ENCODE measurements at places on chromosomes 12 and 14.

DNA sequence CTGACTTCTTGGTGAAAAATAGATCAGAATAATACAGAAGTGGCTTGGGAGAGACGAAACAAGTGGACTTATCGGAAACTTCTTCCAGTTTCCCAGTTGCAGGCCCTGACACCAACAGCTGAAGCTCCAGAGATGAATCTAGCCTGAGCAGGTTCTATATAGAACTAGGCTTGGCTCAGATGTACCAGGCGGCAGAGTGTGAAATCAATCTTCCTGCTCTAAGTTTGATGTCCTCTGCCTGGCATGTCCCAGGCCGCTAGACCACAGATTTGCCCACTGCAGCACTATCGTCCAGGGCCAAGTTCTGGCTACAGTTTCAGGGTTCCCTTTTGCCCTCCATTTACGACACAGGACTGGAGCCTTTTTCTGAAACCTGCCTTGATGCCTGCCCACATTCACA, 91.3 kb upstream of the PLEKHA5 start:
- no peak for DNase-seq

GRCh38 chr12:57740656-57741412, 2.3 kb upstream of the AGAP2 start:
- DNase-seq: no peak

GRCh38 chr14:28382444-28383190, 384.0 kb upstream of the FOXG1 start:
- peak; percentile 87 for DNase-seq

GRCh38 chr12:15543347-15543746, 221.0 kb downstream of the PTPRO start:
- no peak for DNase-seq

- DNase-seq: no peak
These were observed 343.4 kb upstream of the PRICKLE1 start for GRCh38 chr12:42932936-42933335.

GRCh38 chr12:19129122-19129485, 429 bp upstream of the PLEKHA5 start:
- no peak for DNase-seq

- DNase-seq: no peak
These were observed 23.8 kb downstream of the OAS2 start for GRCh38 chr12:113002155-113002554.

GRCh38 chr12:113778432-113779132, 187.5 kb downstream of the RBM19 start:
- no peak for DNase-seq

DNA sequence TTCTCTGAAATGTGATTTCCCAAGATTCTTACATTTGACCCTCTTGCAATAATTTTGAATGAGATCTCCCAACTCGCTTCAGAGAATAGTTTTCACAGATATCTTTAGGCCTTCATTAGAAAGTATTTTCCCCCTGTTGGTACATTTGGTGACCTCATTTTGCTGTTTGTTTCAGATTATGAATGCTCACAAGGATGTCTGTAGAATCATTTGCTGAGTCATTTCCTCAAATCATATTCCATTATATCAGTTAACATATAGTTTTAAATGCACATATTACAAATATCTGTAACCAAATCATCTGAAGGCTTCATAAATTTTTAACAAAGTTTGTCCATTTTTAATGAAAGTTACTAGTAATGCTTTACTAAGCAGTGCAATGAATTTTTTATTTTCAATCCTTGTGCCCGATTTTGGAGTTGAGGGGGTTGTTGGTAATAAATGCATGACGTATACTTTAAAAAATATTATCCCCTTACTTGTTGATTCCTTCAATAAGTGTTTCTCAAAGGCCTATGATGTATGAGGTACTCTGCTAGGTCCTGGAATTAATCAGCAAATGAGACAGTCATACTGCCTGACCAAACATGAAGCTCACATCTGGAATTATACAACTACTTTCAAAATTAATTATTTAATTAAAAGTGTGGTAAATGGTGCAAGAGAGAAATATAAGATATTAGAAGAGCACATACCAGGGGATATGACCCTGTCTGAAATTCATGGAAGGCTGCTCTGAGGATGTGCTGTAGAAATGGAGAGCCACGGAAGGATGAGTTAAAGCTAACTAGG, 126.9 kb upstream of the RAP1B start:
- peak; percentile 77 for DNase-seq

DNA sequence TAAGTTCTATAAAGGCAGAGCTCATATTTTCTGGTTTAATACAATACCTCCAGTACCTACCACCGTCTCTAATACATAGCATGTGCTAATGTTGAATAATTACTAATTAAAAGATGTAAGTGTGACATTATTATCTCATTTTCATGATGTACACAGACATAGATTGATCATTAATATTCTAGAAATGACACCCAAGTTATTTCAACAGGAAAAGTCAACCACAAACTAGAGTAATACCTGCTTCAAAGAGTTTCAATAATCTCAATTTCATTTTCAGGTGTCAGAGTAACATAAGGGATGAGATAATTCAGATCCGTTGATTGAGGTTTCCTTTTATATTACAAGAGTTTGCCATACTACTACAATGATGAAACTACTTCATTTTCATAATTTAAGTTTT, 388.9 kb downstream of the SOX5 start:
- no peak for DNase-seq

- peak; percentile 7 for DNase-seq
These were observed 516.9 kb downstream of the SLC16A7 start for GRCh38 chr12:60112763-60113162.

DNA sequence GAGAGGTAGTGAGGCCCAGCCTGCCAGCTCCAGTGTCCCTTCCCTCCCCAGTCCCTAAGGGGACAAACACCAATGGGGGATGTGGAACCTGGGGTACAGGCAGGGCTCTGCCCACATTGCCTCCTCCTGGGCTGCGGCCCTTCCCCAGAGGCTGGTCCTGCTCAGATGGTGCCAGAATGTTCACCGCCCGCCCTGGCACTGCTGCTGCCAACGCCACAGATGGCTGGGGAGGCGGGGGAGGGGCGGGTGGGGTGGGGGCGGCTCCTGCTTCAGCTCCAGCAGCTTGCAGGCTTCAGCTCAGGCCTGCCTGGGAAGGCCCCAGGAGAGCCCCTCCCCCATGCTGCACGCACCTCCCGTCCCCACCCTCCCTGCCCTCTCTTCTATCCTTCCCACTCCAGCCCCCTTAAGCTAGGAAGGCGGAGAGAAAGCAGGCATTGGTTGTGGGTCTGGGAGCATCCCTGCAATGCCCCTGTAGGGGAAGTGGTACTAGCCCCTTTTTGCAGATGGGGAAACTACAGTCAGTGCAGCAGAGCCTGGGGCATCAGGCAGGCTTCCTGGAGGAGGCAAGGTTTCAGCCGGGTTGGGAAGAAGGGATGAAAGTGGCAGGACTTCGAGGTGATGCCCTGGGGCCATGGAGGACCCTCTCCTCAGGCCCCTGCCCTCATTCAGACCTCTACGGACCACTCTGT, 2.0 kb upstream of the BEGAIN start:
- no peak for DNase-seq

GRCh38 chr12:88063375-88063774, 34.2 kb upstream of the C12orf50 start:
- DNase-seq: peak; percentile 32

- DNase-seq: peak; percentile 77
These were observed 68.3 kb downstream of the DERA start for GRCh38 chr12:15979096-15980092.

GRCh38 chr12:122135437-122136031, 38.5 kb downstream of the IL31 start:
- DNase-seq: no peak

GRCh38 chr12:53508534-53509170, 1.4 kb upstream of the NPFF start:
- DNase-seq: peak; percentile 84

DNA sequence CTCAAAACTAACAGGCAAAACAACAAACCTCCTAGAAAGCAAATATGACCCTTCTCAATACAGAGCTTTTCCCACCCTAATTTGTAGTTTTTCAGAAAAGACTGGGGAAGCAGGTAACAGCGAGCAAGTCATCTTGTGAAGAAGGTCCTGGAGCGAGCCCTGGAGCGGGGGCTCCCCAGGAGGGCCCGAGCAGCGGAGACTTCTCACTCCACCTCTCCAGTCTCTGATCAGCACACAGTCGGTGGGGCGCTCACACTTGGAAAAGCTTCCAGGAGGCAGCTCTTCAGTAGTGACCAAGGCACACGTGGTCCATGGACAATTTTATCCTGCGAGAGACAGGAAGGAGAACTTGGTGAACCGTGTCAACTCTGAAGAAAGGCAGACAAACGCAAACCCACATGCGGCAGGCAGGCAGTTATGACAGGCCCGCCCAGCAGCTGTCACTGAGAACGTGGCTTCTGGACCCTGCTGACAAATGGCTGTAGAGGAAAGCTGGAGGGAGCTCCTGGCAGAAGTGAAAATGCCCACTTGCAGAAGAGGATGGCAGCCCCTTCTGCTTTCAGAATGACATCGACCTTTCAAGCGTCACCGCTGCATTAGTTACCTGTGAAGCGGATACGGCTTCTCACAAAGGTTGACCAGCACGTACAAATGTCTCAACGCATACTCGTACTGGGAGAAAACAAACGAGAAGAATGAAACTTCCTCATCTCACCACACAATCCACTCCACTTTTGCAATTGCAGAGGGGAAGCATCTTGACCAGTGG, 44.2 kb downstream of the LGMN start:
- DNase-seq: no peak

- no peak for DNase-seq
These were observed 7.9 kb downstream of the CEP128 start for GRCh38 chr14:80933686-80934085.

DNA sequence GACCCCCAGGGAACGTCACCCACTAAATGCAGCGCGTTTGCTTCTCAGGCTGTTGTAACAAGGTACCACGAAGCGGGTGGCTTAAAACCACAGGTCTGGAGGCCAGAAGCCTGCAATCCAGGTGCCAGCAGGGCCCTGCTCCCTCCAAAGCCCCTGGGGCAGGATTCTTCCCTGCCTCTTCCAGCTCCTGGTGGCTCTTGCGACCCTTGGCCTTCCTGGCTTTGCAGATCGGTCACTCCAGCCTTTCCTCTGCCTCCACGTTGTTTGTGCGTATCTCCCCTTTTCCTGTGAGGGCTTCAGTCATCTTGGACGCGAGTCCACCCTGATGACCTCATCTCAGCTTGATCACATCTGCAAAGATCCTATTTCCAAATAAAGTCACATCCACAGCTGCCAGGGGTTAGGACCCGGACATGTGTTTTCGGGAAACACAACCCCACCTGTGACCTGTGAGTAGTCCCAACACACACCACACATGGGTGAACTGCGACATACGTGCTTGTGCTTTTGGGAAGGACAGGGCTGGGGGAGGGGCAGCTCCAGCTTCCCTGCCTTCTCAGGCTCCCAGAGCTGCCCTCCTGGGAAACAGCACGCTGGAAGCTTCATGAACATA, 114.5 kb upstream of the NCOR2 start:
- DNase-seq: peak; percentile 77

- no peak for DNase-seq
These were observed 37.6 kb upstream of the TSPAN8 start for GRCh38 chr12:71195338-71195896.

- DNase-seq: no peak
These were observed 5.8 kb downstream of the FBRSL1 start for GRCh38 chr12:132495629-132496357.

DNA sequence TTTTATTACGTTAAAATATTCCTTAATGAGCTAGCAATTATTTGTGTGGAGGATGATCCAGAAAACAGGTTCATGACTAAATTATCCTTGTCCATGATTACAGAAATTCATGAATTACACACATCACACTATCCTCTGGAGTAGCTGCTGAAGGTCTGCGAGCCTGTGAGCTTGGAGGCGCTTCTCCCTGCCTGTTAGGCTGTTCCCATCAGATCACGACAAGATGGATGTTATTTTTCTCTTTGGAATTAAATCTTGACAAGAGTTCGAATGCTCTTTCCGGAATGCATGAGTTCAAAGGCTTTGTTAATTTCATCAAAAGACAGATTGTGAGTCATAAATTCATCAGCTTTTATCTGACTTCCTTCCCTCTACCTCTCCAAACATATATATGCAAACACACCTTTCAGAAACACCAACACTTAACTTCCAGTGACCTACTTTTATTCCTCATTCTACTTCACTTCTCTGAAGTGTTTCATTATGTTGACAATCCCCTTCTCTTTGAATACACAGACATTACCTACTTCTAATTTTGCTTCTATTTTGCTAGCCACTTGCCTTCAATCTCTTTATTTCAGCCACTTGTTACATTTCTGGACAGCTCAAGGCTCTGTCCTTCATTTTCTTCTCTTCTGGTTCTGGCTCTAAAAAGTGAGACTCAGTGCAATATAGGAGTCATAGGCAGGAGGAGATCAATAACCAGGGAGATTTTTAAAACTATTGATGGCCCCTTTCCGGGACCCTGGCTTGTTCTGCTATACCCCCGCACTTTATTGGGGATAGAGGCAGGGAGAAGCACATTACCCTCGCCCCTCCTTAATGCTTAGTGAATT, 274.6 kb downstream of the BTG1 start:
- DNase-seq: no peak

DNA sequence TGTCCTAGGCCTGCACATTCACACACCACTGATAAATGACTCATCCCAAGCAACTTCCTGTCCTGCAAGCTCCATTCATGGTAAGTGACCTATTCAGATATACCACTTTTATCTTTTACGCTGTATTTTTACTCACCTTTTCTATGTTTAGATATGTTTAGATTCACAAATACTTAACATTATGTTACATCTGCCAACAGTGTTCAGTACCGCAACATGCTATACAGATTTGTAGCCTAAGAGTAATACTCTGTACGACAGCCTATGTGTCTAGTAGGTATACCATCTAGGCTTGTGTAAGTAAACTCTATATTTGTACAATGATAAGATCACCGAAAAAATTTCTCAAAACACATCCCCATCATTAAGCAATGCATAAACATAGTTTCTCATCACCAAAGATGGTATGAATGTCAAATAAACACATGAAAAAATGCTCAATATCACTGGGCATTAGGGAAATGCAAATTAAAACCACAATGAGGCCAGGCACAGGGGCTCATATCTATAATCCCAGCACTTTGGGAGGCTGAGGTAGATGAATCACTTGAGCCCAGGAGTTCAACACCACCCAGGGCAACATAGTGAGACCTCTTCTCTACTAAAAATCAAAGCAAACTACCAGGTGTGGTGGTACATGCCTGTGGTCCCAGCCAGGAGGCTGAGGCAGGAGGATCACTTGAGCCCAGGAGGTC, 20.7 kb downstream of the ATXN2 start:
- peak; percentile 92 for DNase-seq

- DNase-seq: no peak
These were observed 185.2 kb downstream of the CRADD start for GRCh38 chr12:93862424-93862823.

DNA sequence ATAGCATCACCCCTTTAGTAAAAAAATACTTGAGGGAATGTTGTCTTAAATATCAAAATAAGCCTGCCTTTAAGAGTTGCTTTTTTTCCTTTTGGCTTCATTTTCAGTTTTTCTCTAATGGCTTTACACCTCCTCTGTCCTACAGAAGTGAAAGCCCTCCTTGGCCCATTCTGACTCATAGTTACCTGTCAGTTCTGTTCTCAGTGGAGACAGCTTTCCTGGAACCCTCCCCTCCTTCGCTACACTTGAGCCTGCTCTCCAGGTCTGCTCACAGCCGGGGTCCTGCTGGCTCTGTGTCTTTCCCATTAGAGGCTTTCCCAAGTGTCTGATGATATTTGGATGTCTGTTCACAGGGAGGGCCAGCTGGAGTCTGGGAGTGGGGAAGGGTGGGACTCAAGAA, 84.0 kb downstream of the PELI2 start:
- DNase-seq: no peak

- no peak for DNase-seq
These were observed 119.7 kb upstream of the TMCC3 start for GRCh38 chr12:94769776-94770759.

Measured in ELR (cell line).